ENCODE measurements at places on chromosomes 13 and 19.

GRCh38 chr19:47609906-47610894 is 1.3 kb downstream of the BICRA start:
- peak; percentile 23 for DNase-seq

DNA sequence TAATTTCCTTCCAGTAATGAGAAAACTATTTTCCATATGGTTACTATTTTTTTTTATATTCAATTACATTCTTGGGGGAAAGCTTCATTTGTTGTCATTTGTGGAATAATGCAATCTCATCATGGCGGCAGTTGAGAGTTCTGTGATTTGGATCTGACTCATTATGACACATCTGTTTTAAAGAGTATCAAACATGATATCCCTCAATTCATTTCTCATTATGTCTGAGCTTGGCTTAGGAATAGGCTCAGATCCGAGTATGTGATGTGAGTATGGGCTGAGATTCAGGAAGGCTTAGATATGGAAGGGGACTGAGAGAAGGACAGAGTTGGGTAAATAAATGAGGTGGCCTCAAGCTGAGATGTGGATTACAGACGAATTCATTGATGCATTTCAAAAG is 64.4 kb downstream of the POSTN start:
- DNase-seq: no peak

DNA sequence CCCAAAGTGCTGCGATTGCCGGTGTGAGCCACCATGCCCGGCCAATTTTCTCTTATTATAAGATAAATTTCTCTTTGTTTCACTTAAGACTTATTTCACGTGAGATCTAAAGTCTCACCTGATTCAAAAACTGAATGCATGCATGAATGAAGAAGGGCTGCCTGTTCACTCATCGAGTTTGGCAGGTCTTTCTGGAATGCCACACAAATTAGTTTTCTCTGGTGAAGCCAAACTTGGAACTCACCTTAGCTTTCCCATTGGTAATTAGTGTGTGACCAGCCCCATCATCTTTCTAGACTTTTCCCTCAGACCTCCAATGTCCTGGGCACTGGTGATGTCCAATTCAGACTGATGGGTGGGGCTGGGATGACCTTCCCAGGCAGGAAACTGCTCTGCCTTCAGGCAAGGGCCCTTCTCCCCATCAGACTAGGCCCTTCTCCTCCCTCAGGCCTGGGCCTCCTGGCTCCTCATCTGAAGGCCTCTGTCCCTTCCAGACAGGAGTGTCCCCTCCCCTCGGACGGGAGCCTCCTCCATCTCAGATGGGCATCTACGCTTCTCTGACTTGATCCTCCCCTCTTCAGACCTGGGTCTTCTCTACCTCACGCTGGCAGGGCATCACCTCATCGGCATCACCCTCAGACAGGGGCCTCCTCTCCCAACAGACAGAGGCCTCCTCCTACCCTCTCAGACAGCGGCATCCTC is 14.4 kb downstream of the C3 start:
- no peak for DNase-seq

DNA sequence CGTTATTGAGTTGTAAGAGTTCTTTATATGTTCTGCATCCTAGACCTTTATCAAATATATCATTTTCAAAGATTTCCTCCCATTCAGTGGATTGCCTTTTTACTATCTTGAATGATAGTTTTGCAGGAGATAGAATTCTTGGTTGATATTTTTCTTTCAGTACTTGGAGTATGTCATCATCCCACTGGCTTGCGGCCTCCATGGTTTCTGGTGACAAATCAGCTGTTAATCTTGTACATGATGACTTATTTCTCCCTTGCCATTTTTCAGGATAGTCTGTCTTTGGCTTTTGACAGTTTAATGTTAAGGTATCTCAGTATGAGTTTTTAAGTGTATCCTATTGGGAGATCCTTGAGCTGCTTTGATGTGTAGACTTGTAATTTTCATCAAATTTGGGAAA is 8.5 kb downstream of the ZNF557 start:
- no peak for DNase-seq

DNA sequence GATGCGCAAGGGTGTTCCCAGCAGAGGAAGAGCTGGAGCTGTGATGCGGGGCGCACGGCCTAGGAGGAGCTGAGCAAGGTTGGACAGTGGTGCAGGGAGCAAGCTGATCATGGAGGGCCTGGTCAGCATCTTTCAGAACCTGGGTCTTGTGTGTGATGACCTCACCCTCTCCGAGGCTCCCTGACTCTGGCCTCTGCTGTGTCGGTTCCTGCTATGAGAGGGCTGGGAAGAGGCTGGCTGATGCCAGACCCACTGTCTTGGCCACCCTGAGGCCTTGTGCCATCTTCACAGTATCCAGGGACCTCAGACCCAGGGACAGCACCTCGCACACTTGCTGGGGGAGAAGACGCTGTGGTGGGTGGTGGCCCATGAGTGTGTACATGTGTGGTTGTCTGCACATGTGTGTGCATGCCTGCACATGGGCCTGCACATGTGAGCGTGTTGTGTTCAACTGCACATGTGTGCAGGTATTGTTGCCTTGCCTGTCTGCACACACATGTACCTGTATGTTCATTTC is 16.5 kb upstream of the C13orf46 start:
- DNase-seq: no peak

GRCh38 chr19:34232566-34233481 is 21.5 kb upstream of the GARRE1 start:
- no peak for DNase-seq

GRCh38 chr13:51804295-51805172 is 571 bp upstream of the DHRS12 start:
- peak; percentile 39 for DNase-seq

GRCh38 chr13:75512253-75512652 is 25.4 kb downstream of the COMMD6 start:
- no peak for DNase-seq

GRCh38 chr13:33139184-33139583 is 123.0 kb downstream of the KL start:
- DNase-seq: no peak
